ENCODE measurements at places on chromosomes 11 and 22.

DNA sequence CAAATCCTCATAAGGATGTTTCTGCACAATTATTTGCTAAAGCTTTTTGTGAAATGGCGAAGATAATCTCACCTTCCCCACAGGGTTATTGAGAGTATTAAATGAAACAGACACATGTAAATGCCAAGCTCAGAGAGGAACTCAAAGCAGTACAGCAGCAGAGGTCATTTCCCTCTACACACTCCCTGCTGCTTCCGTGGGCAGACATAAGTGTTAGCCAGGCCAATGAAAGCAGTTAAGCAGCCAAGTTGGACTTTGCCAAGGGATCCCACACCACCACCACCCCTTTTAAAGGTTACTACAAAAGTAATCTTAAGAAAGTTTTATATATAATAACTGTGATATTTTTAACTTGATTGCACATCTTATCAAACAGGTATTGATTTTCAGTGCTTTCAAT, 4.0 kb upstream of the FAM111A start:
- DNase-seq = no peak

DNA sequence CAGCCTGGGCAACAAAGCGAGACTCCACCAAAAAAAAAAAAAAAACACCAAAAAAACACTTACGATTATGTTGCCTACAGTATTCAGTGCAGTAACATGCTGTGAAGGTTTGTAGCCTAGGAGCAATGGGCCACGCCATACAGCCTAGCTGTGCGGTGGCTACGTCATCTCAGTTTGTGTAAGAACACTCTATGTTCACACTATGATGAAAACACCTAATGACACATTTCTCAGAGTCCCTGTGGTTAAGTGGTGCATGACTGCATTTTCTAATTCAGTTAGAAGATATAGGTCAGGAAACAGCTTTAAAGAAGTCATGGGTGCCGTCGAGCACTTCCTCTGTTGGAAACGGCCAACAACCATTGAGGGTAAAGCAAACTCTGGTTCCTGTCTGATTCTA, 75.7 kb upstream of the ANO1 start:
- DNase-seq = peak; percentile 52

GRCh38 chr22:22425356-22425755, 83.2 kb downstream of the ZNF280B start:
- DNase-seq = no peak

DNA sequence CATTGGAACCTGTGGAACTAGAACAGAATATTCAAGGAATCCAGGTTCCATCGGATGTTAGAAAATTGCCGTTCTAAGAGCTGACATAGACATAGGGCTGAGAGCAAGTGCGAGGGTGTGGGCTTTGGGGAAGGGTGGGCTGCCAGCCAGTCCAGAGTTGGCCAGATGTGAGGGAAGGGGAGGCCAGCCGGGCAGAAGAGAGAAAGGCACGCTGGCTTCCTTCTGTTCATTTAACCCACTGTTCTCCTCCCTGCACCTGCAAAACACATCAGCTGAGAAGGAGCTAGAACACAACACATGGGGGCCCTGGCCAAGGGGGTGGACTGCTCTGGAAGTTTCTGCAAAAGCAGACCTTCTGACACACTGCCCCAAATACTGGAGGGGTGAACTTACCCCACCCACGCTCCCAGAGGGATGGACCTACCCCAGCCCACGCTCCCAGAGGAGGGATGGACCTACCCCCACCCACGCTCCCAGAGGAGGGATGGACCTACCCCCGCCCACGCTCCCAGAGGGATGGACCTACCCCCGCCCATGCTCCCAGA, 98.0 kb downstream of the SHANK2 start:
- no peak for DNase-seq

GRCh38 chr11:907668-908067, 2.9 kb downstream of the CHID1 start:
- DNase-seq = no peak

DNA sequence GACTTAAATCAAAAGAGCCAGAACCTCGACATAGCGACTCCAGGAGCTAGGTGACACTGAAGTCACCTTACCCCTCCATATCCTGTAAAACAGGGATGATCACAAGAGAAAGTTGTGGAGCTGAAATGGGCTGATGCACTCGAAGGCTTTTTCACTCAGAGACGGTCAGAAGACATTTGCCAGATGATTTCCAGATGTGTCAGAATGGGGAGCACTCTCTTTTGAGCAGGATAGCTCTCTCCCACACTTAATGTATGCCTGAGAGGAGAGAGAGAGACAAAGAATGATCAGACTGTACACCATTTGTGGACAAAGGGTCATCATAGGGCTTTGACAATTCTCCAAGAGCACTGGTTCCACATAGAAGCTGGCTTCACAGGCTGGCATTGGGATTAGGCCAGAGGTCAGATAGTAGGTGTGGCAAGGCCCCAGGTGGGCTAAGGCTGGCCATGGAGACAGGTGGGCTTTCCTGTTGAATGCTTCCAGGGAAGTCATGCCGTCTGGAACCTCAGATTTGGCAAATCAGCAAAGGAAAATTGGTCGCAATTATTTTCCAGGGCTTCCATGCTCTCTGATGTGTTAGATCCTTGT, 42.3 kb upstream of the ETS1 start:
- no peak for DNase-seq

DNA sequence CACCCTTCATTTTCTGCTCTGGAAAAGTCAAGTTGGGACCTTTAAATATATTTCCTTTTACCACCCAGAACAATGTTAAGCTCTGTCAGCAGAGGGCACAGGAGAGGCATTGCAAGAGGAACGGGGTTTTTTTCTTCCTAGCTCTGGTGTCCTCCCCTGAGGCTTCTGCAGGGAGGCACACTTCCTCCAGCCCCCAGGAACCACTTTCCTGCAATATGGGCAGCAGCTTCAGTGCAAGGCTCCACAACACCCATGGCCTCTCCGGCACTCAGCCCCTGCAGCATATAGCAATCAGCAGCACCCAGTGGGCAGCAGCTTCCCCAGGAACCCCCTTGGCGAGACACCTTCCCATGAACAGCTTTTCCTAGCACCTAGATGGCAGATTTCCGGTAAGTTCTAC, 101.4 kb downstream of the SYT9 start:
- no peak for DNase-seq

DNA sequence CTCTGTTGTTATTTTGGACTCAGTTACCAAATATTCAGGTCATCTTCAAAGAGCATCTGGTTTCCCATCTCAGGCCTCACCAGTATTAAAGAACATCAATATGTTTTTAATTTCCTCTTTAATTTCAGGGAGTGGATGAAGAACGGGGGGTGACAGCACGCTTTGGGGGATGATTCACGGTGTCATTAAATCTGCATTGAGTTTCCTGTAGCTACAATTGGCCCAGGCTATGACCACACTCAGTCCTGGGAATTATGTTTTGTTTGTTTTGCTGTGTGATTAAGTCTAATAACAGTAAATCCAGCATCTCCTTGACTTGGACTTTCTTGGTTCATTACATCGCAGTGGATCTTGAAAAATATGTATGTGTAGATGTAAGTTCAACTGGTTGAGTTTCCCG, 149.7 kb upstream of the SEZ6L start:
- no peak for DNase-seq

- no peak for DNase-seq
These were observed 121.7 kb downstream of the MIAT start for GRCh38 chr22:26779108-26779507.
